ENCODE measurements at places on chromosomes 6 and 20.

DNA sequence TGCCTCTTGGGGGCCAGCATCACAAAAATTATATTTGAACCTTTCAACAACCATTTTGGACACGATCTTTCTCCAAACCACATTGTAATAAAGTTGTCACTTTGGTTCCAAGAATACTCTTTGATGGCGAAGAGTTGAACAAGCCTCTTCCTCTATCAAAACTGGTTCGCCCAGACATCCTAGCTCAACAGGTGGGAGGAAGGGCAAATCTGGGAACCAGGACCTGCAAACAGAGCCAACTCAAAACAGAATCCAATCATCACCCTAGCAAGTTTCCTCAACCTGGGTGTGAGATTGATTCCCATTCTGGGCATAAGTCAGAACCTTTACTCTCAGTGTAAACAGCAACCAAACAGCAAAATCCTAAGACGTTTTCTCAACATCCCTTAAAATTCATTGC, 141.2 kb upstream of the RREB1 start:
- no peak for DNase-seq

DNA sequence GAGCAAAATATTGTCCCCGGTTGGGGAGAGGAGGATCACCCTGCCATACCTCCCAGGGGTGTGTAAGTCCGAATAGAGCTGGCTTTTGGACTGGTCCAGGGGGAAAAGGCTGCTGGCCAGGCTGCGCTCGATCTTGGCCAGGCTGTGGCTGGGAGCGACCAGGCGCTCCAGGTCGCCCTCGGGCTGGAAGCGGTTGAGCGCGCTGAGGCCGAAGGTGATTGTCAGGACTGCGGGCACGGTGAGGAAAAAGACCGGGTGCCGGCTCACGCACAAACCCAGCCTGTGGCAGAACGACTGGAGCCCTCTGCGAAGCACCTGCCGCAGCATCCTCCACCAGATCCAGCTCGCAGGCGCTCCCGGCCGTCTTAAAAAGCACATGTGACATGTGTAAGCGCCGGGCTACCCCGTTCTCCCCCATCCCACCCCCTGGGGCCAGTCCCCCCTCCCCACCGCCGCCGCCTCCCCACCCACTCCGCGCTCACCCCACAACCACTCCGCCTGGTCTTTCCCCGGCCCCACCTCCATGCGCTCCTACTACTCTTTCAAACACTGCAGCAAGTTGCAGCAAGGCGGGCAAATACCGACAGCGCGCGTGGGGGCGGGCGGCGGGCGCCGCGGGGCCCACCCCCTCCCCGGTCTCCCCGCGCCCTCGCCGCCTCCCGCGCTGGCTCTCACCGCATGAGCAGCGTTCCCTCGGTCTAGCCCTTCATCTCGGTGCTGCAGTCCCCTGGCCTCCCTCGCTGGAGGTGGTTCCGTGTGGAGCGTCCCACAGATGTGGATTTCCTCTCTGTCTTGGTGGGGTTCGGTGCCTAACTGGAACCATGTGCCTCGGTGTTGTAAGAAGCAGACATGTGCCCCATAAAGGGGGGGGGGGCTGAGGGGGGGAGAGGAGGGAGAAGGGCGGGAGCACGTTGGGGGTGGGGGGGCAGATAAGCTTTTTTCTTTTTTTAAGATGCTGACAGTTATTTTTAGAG, 42.4 kb downstream of the PTCHD4 start:
- DNase-seq = no peak

- DNase-seq = no peak
Measured at GRCh38 chr6:119314885-119315272, 34.7 kb downstream of the MAN1A1 start.

DNA sequence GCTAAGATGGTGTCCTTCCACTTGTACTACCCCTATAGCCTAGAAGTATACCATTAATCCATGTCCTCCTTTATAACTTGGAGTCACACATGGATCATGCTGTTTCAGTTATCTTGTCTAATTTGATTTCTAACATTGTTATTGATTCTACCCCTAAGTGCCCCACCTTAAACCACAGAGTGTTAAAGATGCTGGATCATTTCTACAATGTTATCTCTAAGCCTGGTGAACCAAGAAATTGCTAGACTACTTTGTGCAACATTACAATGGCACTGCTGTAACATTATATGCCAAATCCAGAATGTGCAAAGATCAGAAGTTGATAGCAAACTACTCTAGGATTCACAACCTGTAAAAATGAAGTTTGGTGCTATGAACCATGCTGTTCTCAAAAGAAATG, 1.7 kb downstream of the CGA start:
- DNase-seq = no peak

GRCh38 chr20:17836303-17836861, 132.2 kb downstream of the SNX5 start:
- DNase-seq = no peak

DNA sequence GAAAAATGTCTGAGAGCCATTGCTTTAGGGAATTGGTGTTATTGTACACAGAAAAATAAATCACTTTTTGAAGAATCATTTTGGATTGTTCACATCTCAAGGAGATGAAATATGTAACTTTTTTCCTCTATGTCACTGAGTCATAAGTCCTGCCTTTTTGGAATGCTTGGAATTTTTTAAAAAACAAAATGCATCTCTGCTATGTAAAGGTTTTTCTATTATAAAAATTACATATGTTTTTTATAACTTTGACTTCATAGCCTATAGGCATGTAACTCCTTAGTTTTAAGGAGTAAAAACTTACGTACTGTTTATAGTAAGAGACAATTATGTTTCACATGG, 8.7 kb downstream of the RNF144B start:
- DNase-seq = no peak

- no peak for DNase-seq
Measured at GRCh38 chr6:134291156-134291555, 26.8 kb downstream of the SGK1 start.

DNA sequence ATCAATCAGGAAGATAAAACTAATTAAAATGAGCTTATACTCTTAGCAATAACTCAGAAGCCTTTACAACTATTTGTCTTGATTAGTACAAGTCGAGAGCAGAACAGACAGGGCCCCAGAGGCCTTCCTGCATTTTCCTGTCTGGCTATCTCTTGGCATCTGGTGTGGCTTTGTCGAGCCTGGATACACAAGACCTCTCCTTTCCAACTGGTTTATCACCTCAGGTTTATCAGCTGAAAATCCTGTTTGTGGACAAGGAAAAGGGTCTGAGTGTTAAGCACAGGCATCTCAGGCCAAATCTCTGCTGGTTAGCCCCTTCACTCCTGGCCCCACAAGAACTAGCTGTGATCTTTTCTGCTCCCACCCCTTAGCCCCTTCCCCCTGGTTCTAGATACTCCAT, 32.6 kb downstream of the BAK1 start:
- DNase-seq = no peak

GRCh38 chr6:116450769-116451740, 10.1 kb upstream of the CALHM6 start:
- peak; percentile 53 for DNase-seq
